Cortex of kidney (tissue), 1 donor: ENCODE measurements at places on chromosomes 2 and 18.

- DNase-seq, result no peak
Measured at GRCh38 chr2:157439824-157440186, 4.1 kb downstream of the CYTIP start.

- no peak for DNase-seq
Measured at GRCh38 chr2:144374163-144374661, 145.7 kb downstream of the ZEB2 start.

- no peak for DNase-seq
Measured at GRCh38 chr2:132581991-132582738, 87.8 kb downstream of the LYPD1 start.

DNA sequence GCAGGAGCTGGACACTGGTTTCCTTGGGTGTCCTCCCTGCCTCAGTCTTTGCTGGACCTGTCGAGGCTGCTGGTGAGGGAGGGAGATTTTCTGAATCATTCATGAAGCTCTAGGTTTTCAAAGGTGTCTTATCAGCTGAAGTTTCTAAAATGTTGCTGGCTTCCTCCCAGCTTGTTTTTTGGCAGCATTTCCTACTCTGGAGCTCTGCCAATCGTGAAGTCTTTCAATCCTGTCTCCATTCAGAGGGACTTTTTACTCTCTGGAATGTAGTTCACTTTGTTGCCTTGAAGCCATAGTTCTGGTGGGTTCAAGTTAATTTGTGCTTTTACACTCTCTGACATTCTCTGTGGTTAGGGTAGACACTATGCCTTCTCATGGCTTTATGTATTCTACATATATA lies 23.9 kb downstream of the SNTG2 start:
- DNase-seq, result no peak

DNA sequence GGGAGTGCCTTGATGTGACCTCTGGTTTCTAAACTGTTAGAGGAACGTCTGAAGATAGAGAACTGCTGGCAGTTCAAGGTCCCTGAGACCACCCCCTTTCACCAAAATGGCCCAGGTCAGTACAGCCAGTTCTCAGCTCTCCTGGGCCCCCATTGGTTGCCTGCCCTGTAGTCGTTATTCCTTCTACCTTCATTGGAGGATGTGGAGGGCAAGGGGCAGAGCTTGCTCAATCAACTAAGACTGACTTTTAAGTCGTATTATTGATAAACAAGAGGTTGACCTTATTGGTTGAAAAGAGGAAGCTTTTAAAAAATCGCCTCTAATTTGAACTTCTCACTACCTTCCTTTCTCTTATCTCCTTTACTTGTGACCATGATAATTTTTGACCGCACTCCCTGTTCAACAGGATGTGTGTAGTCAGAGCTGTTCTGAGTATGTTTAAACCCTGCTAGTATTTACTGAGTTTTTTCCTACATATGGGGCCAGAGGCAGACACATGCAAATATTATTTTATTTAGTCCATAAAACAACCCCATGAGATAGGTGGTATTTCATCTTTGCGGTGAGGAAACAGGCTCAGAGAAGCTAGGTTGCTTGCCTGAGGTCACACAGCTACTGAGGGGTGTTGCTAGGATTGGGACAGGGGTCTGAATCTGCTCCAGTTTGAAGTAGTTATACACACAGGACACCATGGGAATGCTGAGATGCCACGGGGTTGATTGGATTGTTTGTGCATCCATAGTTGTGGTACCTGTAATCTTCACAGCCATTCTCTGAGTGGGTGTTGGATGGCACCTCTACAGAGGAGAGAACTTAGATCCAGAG lies 65.9 kb downstream of the TMEM247 start:
- no peak for DNase-seq

DNA sequence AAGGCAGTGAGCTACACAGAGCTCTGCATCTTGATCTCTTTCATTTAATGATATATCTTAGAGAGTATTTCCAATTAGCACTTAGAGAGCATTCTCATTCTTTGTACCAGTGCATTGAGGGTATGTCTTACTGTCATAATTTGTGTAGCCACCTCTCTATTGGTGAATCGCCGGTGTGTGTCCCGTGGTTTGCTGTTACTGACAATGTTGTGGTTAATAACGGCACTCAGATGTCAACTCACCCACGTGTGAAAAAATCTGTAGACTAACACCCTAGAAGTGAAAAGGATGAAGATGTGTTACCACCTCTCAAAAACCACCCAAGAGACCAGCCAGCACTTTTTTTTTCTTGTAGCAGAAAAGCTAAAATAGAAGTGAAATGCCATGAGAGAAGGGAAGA lies 37.1 kb downstream of the TEX51 start:
- no peak for DNase-seq

DNA sequence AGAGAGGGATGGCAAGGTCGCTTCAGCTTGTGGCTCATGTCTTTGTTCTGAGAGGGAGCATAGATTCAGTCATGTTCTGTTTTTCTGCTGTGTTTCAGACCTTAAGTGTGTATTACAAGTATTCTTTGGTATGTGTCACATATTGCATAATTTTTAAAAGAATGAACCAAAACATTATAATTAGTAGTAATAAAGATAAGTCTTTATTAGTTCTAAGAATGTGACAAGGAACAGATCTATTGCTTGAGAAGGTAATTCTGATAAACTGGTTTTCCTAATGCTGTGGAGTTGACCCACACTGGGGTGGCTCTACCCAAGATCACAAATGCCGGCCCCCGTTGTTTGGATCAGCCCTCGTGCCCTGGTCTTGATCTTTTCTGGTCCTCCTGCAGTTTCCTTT lies 124.3 kb upstream of the FOSL2 start:
- no peak for DNase-seq

GRCh38 chr2:136305517-136306192 lies 187.7 kb upstream of the CXCR4 start:
- no peak for DNase-seq

DNA sequence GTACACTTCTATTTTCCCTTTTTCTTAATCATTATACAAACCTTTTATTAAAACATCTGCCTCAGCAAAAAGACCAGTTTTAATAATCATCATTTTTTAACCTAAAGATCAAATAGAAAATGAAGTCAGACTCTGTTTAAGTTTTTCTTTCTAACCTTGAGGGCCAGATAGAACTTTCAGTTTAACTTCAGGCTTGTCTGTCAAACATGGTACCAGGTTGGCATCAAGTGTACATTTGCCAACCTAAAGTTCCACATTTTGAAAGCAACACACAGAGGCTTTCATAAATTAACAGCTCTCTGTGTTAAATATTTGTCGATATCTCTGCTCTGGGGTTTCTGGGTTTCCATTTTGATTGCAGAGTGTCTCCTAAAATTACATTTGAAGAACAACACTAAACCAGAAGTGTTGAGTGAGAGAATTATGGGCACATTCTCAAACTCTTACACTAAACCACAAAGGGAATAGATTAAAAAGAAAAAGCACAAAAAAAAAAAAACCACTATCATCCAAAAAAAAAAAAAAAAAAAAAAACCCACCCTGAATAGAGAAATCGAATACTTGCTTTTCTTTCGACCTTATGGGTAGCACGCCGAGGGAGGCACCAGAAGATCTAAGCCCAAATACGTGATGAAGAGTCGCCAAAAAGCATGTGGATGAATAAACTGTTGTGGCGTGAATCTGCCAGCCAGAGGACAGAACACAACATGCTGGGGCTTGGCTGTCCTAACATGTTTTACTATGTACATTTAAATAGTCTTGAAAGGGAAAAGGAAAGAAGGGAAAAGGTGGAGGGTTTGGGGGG lies 166.2 kb downstream of the TCF4 start:
- no peak for DNase-seq

DNA sequence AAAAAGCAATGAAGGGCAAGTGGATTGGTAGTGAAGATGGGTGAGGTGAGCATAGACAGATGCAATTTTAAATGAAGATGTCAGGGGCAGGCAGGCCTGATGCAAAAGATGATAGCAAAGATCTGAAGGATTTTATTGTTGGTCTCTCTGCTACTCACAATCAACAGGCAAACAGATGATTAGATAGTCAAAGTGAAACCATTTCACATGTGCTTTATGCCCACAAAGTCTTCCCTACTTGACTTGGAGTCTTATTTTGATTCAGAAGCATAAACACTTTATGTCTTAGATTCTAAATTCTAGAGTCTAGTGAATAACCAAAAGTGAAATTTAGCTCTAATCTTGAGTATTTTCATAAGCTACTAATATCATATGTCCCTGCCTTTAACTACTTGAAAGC lies 153.8 kb upstream of the HNRNPA3 start:
- no peak for DNase-seq

DNA sequence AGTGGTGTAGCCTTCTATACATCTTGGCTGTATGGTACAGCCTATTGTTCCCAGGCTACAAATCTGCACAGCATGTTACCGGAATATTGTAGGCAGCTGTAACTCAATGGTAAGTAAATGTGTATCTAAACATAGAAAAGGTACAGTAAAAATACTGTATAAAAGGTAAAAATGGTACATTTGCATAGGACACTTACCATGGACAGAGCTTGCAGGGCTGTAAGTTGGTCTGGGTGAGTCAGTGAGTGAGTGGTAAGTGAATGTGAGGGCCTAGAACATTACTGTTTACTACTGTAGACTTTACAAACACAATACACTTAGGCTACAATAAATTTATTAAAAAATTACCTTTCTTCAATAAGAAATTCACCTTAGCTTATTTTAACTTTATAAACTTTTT lies 3.7 kb upstream of the MRPS9 start:
- DNase-seq, result no peak

DNA sequence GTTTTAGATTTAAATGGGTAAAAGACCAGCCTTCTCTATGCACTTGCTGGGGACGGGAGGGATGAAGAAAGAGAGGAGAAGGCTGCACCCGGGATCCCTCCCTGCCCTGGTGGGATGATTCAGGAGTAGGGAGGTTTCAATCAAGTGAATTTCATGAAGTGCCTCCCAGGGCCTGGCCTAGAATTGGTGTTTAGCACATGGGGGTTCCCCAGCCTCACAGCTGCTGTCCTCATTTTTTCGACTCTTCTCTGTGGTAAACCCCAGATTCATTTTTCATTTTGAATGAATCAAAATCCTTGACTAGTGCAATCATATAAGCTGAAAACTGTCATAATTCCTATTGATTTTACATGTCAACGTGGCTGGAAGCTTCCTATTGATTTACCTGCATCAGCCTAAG lies 81.1 kb downstream of the LPIN1 start:
- DNase-seq, result no peak

- DNase-seq, result no peak
Measured at GRCh38 chr2:119305497-119306195, 61.0 kb downstream of the C2orf76 start.

- no peak for DNase-seq
Measured at GRCh38 chr2:160256507-160256906, 56.4 kb upstream of the ITGB6 start.

DNA sequence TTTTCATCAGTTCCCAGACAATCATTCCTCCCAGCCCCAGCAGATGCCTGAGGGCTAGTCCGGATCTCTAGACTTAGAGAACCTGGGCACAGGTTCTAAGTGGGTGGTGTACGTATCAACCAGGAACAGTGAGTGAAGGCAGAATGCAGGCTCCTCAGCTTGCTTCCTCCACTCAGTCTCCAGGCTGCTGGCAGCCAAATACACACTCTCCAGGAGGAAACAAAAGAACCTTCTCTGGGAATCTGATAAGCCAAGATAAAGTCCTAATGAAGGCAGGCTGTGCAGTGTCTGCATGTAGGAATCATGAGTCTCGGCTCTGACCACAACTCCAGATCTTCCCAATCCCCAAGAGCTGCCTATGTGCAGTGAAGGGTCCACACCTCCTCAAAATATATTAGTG lies 245.7 kb downstream of the SP3 start:
- no peak for DNase-seq

DNA sequence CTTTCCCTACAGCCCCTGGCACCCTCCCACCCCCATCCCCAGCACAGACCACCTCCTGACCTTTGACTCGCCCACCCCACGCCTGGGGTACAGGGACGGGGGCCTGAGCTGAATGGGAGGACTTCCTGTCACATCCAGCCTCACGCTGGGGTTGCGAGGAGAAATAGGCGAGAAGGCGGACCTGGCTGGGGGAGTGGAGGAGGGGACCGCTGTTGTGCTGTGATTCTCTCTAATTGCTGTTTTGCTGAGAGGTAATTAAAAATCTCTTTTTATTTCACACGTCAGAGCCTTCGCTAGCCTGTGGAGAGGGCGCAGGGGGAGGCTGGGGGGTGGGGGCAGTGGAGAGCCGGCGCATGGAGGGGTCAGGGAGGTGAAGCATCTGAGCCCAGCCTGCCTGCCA lies 9.7 kb upstream of the ECEL1 start:
- no peak for DNase-seq

- no peak for DNase-seq
Measured at GRCh38 chr2:2007551-2008501, 263.5 kb upstream of the PXDN start.

DNA sequence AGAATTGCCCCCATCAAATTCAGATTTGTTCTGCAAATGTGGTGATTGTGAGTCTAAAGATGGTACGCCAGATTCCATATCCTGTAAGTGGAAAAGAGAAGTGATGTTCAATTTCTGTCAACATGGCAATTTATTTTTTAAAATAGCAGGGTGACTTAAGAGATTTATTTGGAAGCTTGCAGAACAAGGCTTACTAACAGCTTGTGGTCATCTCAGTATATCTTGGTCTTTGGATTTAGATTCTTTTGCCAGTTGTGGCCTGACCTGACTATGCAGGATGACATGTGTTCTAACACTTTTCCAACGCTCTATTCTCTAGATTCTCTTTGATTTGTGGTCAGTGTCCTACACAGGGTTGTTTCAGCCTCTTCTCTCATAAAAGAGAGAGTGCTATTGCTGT lies 74.4 kb downstream of the MAP3K20 start:
- DNase-seq, result no peak

GRCh38 chr2:176140513-176141317 lies 10.6 kb upstream of the HOXD4 start:
- peak; percentile 79 for DNase-seq

- no peak for DNase-seq
Measured at GRCh38 chr2:30276455-30276911, 45.1 kb downstream of the LBH start.

DNA sequence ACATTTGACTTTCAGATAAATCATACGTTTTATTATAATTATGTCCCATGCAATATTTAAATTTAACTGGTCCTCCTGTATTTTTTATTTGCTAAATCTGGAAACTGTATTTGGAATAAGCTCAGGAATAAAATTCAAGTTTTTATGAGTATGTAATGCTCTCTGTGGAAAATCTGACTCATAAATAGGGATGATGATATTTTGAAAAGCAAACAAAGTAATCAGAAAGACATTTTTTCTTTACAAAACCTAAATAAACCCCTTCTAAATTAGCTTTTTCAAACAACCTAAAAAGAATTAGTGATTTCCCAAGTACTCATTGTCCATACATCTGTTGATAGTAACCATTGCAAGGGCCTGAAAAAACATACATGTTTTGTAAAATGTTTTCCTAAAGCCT lies 41.1 kb downstream of the ASB1 start:
- DNase-seq, result no peak

DNA sequence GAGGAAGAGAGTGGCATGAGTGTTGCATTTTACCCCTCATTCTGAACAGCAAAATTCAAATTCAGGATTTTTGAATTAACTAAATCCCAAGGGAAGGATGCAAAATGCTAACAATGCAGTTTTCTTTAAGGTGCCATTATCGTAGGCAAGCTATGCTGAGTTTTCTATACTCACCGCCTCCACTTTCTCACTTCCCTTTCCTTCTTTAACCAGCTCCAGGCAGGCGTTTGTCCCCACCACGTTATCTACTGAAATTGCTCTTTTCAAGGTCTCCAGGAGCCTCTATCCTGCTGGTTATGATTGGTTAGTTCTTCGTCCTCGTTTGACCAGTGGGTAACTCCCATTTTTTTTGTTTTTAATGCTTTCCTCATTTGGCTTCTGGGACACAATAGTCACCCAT lies 1.8 kb upstream of the CPO start:
- no peak for DNase-seq
